Bronchial epithelial cell (primary cell): ENCODE measurements at places on chromosomes 2 and 18. TPM values are rescaled to one million over a fixed set of nuclear protein-coding genes. Genes with fewer than 3 reads are reported as not detected.

Gene PLGLB1
- 0.13 and 0.26 TPM in 2 replicates for total RNA-seq

Gene SNTG2
- total RNA-seq = not detected in 2 replicates

Gene SGPP2
- 9.7 and 40.1 TPM in 2 replicates for total RNA-seq

Gene SMYD1
- total RNA-seq = not detected in 2 replicates

DNA sequence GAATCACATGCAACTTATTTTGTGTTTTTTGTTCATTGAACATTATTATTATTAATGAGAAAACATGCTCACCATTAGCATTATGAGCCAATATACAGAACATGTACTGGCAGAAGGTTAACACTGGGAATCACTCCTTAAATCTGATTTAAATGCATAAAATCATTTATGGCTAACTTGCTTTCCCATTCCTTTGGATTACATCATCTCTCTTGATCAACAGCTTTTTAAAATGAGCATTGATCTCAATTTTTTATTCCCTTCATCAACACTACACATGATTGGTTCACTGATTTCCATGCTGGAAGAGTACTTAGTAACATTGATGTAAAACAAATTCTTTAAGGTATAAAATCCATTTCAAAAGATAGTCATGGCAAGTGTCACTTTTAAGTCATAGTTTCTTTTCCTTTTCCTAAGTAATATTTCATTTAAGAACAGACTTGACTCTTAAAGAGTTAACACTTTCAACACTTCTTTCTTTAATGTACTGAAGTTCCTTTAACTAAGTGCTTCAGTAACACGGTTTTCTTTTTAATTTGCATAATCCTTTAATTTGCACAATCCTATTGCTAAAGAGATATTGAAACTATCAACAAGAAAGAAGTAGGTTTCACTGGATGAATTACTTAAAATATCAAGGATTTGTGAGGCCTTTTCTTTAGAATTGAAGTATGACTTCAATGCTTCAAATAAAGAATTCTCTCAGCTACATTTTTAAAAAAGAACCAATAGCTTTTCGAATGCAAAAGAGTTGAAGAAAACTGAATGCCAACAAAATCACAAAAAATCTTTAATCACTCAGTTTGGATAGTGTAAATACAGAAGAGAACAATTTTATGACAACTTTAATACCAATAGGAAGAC is 24.9 kb upstream of the BUB1 start:
- DNase-seq = no peak

DNA sequence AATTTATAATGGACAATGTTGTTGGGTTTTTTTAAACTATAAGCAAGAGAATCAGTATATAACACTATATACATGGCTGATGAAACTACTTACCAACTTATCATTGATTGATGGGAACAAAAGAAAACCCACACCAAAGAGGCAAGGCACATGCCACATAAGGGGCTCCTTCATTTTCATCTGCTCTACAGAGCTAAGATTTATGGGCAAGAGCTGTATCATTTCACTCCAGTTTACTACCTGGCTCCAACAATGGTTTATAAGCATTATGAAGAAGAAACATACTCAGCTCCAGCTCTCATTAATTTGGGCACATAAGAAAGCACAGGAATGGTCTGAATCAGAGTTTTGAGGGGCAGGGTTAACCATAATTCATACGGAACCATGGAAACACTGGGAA is 283.3 kb downstream of the AGPS start:
- no peak for DNase-seq

Gene LINC00305
- total RNA-seq = not detected in 2 replicates

- DNase-seq = peak; percentile 90
These were observed 75.3 kb upstream of the DLX2 start for GRCh38 chr2:172177996-172178395.

- no peak for DNase-seq
These were observed at the start of gene KCNS3 for GRCh38 chr2:17878281-17879136. Gene KCNS3, plus strand, starts transcription at chr2:17878667. Its CDS starts 52,342 bp downstream, at chr2:17931009.

Gene CYP27C1
- 0.26 and 0.38 TPM in 2 replicates for total RNA-seq

DNA sequence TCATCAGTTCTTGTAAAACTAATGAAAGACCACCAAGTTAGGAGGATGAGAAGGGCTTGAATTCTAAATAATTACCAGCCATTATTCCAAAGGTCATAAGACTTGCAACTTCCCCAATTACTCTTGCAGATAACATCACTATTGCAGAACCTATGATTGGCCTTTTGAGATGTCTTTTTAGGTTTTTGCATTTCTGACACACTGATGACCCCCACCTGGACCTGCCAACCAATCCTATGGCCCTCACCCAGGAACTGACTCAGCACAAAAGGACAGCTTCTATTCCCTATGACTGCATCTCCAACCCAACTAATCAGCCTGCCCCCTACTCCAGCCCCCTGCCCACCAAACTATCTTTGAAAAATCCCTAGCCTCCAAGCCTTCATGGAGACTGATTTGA is 111.5 kb upstream of the COPS8 start:
- no peak for DNase-seq

DNA sequence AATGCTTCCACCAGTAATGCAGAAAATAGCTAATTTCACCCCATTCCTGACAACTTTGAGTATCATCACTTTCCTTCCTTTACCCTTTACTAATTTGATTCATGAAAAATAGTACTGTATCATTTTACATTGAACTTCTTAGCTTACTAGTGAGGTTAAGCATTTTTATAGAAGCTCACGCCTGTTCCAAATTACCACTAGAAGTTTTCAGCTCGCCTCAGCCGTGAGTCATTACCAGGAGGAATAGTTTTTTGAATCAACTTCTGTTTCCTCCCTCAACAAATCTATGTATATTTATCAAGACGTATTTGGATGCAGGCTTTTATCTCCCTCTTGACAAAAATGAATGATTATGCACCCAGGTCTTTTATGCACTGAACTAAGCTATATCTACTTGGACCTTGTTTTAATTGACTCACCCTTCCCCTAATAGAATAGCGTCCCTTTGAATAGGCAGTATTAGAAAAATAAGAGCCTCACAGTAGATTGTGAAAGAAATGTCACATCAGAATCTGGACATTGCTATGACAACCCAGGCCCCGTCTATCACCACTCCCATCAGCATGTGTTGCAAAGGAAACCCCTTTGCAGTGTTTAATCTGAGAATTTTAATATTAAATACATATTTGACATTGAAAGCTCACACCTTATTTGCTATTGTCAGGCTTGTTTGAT is 207.4 kb upstream of the NRP2 start:
- no peak for DNase-seq

DNA sequence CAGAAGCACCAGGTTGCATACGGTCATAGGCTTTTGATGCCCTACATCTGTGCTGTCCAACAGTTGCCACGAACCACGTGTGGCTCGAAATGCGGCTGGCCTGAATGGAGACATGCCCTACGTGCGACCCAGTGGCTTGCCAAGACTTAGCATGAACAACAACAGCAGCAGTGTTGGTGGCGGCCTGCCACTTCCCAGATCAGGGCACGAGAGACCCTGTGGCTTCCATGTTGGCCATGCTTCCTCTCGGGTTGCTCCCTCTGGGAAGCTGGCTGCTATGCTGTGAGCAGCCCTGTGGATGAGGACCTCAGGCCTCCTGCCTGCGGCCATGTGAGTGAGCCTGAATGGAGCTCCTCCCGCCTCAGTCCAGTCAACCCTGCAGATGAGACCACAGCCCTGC is 212.3 kb downstream of the HDAC4 start:
- no peak for DNase-seq
